ENCODE measurements at places on chromosomes 7 and 10.

DNA sequence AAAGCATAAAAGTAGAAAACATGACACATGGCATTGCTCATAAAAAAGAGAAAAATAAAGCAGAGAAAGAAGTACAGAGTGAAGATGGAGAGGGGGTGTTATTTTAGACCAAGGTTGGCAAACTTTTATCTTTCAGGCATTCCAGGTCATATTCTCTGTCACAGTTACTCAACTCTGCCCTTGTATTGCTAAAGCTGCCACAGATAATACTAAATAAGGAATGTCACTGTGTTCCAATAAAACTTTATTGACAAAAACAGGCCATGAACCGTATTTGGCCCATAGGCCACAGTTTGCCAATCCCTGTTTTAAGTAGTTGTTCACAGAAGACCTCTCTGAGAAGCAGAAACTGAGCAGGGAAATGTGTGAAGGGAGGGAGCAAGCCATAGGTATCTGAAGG, 167.4 kb downstream of the GLI3 start:
- DNase-seq, result no peak

DNA sequence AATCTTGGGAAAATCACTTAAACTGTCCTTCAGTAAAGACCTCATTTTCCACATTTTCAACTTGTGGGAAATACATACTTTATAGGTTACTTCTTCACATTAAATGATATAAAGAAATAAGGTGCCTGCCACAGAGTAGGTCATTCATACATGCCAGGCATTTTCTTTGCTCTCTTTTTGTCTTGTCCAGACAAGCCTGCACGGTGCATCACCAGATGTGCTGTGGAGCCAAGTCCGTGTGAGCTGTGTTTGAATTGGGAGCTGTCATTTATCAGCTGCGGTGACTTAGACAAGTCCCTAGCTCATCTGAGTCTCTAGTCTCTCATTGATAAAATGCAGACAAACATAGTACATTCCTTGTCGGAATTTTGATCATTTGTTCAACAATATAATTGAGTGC, 432.9 kb downstream of the SORCS3 start:
- no peak for DNase-seq

DNA sequence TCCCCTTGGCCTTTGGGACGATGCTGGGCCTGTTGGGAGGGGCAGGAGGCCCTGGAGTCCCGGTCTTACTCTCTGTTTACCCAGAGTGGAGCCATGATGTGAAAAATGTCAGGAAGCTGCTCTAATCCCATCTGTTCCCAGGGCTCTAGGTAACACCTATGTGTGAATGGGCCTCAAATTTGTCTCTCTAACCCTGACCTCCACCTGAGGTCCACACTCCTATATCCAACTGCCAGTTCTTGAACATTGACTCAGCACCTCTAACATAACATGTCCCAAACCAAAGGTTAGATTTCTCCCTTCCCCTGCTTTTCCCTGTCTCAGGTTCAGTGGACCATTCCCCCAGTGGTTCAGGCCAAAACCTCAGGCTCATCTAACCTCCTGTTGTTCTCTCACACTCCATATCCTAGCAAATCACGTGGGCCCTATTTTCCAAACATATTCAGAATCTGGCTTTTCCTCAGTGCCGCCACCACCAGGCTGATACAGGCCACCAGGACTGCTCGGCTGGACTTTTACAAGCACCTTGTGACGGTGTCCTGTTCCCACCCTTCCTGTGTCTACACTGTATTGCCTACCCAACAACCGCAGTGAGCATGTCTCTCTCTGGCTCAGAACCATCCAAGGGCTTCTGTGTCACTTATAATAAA, 130.6 kb downstream of the ATXN7L1 start:
- no peak for DNase-seq

DNA sequence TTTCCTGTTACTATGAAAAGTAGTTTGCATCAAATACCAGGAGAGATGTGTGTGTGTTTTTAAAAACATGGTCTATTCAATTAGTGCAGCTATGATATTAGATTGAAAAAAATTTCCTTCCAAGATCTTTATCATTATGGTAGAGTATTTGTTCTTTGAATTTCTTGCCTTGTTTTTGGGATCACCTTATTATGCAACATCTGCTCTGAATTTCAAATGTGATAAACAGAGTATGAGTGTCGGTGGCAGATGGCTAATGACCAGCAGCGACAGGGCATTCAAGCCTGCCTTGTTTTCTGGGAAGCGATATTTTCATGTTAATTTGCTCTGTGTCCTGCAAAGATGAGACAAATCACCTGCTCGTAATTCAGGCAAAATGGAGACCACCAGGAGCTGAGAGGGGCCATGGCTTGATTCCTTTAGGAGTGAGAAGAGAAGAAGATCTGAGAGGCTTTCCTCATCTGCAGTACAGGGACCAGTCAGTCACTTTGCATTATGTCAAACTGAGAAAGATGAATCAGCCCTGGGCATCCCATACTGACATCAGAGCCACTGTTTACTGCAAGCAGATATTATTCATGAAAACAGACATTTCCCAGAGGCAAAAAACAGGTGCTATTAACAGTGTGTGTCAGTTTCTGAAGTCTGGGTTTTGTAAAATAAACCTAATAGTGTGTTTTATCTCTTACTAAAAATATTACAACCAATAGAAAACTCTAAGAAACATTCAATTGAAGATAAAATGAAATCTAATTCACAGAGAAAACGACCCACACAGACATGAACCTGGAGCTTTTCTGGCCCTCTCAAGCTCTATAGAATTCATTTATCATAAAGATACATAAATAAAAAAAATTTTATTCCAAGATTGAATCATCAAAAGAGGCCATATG, 67.6 kb downstream of the CDK6 start:
- no peak for DNase-seq

GRCh38 chr7:101231644-101232043, 6.0 kb downstream of the CLDN15 start:
- DNase-seq, result no peak

DNA sequence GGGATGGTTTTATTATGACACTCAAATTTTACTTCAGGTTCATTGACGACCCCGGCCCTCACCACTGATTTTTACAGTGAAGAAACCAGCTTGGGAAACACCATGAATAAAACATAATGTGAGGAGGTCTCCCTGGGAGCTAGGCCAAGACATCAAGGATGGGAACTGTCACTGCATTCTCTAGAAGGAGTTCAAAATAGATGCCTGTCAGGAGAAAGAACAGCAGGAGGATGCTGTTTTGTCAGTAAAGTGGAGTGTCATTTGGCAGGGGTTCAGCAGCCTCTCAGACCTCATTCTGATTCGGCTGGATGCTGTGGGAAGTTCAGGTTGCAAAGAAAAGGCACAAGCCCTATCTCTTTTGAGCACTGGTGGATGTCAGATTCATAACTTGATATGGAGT, 360.3 kb upstream of the C7orf33 start:
- no peak for DNase-seq

- no peak for DNase-seq
Observed at GRCh38 chr10:75107756-75108683, 3.4 kb upstream of the SAMD8 start.

DNA sequence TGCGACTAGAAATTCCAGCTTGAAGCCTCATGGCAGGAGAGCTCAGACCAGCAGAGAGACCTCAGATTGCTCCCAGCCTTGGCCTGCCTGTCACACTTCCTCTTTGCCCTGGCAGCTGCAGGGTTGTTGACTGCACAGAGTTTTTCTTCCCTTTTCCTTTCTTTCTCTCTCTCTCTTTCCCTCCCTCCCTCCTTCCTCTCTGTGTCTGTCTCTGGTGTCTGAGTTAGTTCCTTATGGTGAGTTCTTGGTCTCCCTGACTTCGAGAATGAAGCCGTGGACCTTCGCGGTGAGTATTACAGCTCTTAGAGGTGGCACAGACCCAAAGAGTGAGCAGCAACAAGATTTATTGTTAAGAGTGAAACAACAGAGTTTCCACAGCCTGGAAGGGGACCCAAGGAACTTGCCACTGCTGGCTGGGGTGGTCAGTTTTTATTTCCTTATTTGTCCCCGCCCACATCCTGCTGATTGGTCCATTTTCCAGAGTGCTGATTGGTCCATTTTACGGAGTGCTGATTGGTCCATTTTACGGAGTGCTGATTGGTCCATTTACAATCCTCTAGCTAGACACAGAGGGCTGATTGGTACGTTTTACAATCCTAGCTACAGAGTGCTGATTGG, 266.3 kb downstream of the RPS24 start:
- DNase-seq, result no peak

DNA sequence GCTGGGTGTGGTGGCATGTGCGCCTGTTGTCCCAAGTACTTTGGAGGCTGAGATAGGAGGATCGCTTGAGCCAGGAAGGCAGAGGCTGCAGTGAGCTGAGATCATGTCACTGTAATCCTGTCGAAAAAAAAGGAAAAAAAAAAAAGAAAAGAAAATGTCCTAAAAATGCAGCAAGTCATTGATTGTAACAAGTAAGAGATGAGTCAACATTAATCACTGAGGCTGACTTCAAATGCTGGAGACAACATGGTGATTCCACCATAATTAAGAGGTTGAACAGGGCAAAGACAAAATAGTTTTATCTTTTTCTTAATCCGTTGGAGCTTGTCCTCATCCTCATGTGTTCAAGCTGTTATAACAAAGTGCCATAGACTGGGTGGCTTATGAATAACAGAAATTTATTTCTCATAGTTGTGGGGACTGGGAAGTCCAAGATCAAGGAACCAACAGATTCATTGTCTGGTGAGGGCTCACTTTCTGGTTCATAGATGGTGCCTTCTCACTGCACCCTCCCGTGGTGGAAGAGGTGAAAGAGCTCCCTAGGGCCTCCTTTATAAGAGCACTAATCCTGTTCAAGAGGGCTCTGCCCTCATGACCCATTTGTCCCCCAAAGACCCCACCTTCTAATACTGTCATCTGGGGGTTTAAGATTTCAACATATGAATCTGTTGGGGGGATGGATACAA, 60.3 kb downstream of the TBXAS1 start:
- no peak for DNase-seq

GRCh38 chr7:105759670-105760550, 116.5 kb downstream of the ATXN7L1 start:
- DNase-seq, result peak; percentile 66

GRCh38 chr7:135939261-135939812, 37.8 kb downstream of the MTPN start:
- no peak for DNase-seq

- DNase-seq, result no peak
Observed at GRCh38 chr10:125081931-125082330, 78.4 kb downstream of the CTBP2 start.

- DNase-seq, result peak; percentile 4
Observed at GRCh38 chr7:33287738-33288137, 158.4 kb downstream of the BBS9 start.

GRCh38 chr10:116055252-116055916, 217.6 kb downstream of the GFRA1 start:
- no peak for DNase-seq

DNA sequence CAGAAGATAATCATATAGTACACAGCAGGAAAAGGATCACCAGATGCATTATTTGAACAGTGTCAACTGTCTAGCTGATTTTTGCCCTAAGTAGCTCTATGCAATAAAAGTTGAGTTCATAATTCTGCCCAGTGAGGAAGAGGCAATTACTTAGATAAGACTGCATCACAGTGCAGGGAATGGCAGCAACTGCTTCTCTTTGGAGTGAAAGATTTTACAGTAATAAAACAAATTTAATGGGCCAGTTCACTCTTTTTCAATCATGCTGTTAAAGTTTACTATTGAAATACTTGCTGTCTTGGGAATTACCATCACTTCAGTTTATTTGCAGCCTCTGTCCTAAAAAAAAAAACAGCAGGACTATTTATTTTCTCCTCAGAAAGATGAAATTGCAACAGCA, 907.9 kb downstream of the ANKRD7 start:
- DNase-seq, result no peak

- no peak for DNase-seq
Observed at GRCh38 chr10:34721208-34721840, 93.8 kb downstream of the PARD3 start.

GRCh38 chr7:2719007-2719406, 31.0 kb downstream of the AMZ1 start:
- DNase-seq, result peak; percentile 31

DNA sequence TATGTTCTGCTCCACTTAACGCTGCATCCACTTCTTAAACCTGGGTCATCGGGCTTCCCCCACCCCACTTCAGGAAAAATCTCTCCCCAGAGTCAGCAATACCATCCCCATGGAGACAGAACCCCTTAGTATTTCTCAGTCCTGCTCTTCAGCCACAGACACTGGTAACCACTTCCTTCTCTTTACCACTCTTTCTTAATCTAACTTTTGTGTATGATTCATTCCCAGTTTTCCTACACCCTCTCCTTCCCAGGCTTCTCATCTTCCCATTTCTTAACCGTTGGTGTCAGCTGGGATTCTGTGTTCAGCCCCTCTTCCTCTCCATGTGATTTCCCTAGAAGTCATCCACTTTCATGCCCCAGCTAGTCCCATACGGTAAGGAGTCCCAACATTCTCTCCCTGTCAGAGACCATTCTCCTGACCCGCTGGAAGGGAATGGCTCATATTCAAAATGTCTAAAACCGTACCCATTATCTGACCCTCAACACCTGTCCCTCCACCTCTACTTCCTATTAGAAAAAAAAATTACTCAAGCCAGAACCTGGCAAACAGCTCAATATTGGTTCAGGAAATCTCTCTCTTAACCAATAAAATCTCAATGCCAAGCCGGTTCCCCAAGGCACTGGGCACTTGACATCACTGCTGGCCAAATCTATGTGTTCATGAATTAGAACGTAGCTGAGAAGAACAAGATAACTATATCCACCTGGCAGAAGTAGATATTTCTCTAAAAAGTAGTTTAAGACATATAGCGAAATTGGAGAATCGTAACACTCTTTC, 89.4 kb downstream of the DGKI start:
- no peak for DNase-seq

DNA sequence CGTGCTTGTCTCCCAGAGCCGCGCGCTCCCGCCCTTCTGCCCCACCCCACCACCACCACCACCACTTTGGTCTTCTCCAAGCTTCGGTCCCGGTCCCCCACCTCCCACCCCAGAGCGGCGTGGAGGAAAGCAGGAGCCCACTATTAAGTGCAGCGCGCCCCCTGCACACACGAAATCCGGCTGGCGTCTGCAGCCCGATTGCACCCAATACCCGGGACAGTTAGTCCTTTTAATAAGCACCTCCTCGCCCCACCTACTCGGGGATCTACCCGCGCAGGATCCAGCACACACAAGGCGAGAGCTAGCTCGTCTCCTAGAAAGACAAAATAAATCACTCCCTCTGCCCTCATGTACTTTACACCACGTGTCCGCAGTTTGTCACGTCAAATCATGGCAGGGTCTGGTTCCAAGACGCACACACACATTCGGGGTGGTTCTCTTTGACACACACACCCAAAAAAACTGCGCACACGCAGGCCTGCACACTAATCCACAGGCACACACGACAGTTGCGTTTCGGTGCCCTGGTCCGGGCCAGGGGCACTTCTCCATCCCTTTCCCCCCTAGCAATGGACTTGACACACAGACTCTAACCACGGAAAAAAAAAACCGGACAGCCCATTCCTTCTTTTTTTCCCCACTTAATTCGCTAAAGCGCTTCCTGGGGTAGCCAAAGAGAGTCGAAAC, 1.6 kb downstream of the SFMBT2 start:
- peak; percentile 46 for DNase-seq

Measured in A549 (cell line).